NCI-H187 (cell line): ENCODE measurements at places on chromosomes 11 and 22.
A peak's percentile ranks its signal among the peaks of the same experiment; 100 is the strongest.

DNA sequence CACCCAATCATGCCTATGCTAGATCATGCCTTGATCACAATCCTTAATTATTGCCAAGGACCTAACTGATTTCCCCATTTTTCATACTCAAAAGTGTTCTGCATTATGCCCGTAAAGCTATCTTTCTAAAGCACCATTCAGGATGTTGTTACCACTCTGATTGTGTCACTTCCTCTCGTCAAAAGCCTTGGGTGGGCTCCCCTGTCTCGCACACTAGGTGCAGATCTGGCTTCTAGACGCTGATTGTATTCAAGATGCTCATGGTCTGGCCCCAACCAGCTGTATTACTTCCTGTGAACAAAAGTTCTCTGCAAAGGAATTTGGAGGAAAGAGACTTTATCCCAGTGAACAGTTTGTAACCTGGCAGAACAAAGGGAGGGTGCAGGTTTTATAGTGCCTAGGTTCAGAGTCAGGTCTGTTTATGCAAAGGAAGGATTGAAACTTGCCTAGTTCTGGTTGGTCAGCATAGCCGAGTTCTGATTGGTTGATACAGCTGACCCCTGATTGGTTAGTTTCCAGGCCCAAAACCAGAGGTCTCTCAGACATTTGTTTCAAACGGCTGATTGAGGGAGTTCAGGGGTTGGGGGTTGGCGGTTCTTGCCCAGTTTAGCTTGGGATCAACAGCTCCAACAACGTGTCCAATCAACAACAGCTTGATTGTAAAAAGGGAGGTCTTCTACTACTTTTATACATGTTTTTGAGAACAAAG, 25.4 kb downstream of the ATG13 start:
- no peak for DNase-seq

GRCh38 chr11:59614277-59615119, 1.1 kb downstream of the OSBP start:
- no peak for DNase-seq

DNA sequence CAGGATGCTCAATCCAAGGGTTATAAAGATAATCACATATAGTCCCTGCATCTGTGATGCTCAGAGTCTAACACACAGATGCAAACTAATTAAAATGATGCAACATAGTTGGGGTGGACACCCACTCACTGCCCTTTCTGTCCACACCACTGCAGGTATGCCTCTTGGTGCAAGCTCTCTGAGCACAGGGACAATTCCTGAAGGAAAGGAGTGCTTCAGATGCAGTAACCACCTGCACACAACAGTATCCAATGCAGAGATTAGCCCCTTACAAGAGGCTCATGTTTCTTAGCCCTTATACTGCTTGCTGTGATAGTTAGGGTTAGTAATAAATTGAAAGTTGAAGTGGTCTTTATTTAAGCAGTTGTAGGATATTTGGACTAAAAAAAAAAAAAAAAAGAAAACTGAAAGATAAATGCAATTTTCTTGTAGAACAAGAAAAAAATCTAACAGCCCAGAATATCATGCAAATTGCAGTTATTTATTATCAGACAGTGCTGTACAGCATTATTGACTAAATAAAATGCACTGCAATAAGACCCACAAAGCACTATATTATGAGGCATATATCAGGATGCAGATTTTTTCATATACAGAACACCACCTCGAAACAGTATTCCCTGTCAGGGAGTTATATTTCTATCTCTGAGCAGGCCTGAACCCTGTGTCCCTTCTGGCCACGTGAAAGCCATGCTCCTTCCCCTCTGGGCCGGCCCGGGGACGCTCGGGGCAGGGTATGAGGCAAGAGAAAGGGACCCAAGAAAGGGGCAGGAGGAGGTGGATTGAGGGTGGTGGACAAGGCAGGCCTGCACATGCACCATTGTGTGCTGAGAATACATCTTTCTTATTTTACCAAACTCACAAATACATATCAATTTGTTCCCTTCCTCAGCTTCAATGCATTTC, 260.2 kb downstream of the OPCML start:
- no peak for DNase-seq

GRCh38 chr11:61333550-61334433, 764 bp downstream of the TKFC start:
- DNase-seq = no peak

DNA sequence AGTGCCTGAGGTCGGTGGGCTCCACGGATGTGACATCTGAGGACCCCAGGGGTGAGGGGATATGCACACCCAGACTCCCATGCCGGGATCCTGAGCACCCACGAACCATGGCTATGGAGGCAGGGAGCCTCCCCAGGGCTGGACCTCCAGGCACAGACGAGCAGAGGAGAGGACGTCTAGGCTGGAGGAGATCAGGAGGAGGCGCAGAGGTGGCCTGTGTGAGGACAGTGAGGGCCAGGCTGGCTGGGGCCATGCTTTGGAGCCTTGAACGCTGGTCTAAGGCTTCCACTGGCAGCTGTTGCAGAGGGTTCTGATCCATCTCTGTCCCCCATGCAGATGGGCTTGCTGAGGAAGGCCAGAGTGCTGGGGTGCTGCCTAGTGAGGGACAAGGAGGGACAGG, 29.0 kb downstream of the FGF4 start:
- no peak for DNase-seq

GRCh38 chr11:15710580-15711275, 596.0 kb downstream of the INSC start:
- DNase-seq = peak; percentile 74

- no peak for DNase-seq
These were observed 29.0 kb upstream of the FGF3 start for GRCh38 chr11:69848201-69848600.

GRCh38 chr22:39128508-39128907, 24.0 kb downstream of the CBX7 start:
- no peak for DNase-seq

DNA sequence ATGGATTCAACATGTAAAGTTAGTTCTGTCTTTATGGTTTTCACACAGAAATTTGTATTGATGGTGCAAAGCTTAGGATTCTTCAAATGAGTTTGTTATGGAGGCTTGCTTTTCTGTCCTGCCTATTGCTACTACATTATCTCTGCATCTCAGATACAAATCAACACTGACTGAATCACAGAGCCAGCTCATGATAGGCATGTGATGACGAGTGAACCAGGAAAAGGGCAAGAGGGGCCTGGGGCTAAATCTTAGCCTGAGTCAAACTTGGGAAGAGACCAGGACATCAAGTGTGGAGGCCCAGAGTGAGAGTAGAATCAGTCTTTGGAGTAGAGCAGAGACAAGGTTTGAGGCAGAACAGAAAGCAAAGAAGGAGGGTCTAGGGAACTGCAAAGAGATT, 107.1 kb upstream of the CD44 start:
- no peak for DNase-seq

- no peak for DNase-seq
These were observed 296.3 kb downstream of the BRD1 start for GRCh38 chr22:49531368-49531791.

DNA sequence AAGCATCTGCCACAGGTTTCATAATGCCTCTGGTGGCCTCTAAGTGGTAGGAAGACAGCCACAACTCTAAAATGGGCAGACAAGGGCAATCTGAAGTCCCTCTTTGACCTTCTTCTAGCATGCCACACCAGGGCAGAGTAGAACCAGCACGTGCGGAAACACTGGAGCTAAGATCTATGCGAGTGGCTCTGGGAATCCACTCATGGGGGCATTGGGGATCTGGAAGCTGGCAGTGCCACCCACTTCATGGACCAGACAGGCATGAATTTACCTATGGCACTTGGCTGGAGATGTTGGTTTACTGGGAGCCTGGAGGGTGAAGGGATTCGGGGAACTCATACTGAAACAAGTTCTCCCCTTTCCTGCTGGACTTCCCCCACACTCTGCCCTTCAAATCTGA, 337.4 kb downstream of the MIAT start:
- no peak for DNase-seq

DNA sequence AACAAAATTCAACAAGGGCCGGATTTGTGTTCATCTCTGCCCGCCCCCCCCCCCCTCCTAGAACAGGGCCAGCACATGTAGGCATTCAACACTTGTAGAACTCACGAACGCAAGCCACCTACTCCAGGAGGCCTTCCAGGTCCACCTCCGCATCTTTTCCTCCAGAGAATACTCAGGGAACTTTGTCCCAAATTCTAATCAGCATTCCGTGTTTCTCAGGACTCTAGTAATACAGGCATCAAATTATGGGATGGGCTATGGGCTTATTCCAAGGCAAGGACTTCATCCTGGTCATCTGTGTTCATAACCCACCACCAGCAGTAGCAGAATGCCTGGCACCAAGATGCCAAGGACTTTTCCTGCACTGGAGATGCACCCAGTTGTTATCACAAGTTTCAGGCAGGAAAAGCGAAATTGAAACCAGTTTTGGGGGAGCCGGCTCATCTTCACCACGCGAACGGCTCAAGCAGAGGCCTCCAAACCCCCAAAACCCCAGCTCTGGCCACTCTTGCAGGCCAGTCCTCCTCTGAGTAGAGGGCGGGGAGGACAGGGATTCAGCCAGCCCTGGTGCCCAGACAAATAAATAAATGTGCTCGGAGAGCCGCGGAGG, 462 bp downstream of the UBE2L6 start:
- DNase-seq = no peak

DNA sequence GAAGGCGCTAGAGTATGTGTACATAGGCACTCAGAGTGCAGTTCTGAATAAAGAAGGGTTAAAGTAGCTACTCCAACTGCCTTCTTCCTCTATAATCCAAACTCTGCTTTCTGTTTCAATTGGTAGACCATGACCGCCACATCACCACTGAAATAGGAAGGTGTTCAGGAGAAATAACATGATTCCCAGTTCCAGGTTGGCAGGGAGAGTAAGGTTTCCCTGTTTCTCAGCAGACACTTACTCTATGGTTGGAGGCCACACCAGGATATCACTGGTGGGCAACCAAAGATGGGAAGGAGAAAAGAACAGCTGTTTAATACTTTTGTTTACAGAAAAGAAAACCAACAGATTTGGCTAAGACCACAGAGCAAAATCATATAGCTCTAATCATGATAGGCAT, 37.9 kb downstream of the PAK1 start:
- DNase-seq = no peak

DNA sequence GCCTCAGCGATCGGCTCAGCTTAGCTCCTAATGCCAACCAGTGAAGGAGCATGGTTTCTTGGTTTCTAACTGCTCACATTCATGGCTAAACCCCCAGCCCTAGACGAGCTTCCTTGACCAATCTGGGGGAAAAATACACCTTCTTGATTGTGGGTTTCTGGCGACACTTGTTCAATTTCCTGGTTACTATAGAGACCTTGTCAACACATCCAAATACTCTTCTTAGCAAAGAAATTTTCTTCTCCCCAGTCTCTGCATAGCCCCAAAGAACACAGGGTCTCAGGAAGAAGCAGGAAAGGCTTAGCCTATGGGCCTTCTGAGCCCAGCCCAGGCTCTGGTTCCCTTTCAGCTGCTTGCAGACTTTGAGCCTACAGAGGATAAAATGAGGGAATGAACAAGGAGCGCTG, 88.5 kb upstream of the SYT13 start:
- no peak for DNase-seq

DNA sequence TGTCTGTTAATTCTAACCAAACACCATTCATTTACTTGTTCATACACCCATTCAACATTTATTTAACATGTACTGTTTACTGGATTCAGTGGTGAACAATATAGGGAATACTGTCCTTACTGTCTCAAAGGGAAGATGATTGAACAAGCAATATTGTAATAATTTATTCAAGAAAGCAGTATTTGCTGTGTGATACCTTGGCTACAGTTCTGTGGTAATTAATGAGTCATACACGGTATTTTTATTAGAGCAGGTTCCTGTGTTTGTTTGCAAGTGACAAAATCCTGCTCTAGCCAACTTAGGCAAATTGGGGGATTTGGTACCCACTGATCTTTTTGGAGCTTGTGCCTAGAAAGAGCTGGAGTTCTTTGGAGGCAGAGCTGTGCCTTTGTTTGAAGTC, 15.7 kb downstream of the PIH1D2 start:
- no peak for DNase-seq

- no peak for DNase-seq
These were observed 27.5 kb downstream of the OSBPL5 start for GRCh38 chr11:3137486-3138177.

GRCh38 chr11:417652-418342, 3.0 kb upstream of the SIGIRR start:
- DNase-seq = no peak

GRCh38 chr11:92728628-92729027, 240.8 kb upstream of the MTNR1B start:
- DNase-seq = no peak

- no peak for DNase-seq
These were observed 156.8 kb downstream of the C11orf91 start for GRCh38 chr11:33543823-33544222.

GRCh38 chr22:46557736-46558480, 20.5 kb upstream of the CELSR1 start:
- DNase-seq = no peak

GRCh38 chr11:118610773-118611432, 3.5 kb downstream of the PHLDB1 start:
- no peak for DNase-seq

- no peak for DNase-seq
These were observed 91.0 kb upstream of the SHISAL1 start for GRCh38 chr22:44403602-44404329.

- no peak for DNase-seq
These were observed 57.9 kb downstream of the SYTL2 start for GRCh38 chr11:85752890-85753581.
